Activated T-cell treated with anti-CD3 and anti-CD28 coated beads for 1 hour (primary cell): ENCODE measurements at places on chromosomes 1 and 21.

DNA sequence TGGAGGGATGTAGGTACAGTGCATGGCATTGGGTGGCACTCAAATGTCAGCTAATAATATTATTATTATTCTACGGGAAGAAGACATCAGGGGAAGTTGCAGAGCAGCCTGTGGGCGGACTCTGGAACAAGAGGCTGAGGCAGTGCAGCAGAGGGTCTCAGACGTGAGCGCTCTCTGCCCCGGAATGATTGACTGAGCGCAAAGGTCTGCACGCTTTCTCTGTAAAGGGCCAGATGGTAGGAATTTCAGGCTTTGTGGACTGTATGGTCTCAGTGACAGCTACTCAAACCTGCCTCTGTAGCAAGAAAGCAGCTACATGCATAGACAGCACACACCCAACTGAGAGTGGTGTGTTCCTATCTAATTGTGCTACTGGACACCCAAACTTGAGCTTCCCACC, 29.6 kb upstream of the VPS13D start:
- no peak for DNase-seq

DNA sequence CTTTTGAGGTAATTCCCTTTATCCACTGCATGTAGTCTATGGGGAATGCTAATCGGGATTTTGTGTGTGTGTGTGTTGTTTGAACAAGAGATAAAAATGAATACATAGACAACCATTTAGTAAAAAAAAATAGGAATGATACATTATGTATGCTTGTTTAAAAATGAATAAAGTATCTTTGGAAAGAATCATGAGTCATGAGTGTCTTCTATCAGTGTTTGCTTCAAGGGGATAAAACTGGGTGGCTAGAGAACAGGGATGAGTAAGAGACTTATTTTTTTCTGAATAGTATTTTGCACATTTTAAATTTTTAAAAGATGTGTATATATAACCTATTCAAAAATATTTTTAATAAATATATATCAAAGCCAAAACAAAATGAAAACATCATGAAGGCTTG, 839.4 kb upstream of the ADGRL4 start:
- no peak for DNase-seq

GRCh38 chr1:183215076-183215720, 29.1 kb downstream of the LAMC2 start:
- no peak for DNase-seq

DNA sequence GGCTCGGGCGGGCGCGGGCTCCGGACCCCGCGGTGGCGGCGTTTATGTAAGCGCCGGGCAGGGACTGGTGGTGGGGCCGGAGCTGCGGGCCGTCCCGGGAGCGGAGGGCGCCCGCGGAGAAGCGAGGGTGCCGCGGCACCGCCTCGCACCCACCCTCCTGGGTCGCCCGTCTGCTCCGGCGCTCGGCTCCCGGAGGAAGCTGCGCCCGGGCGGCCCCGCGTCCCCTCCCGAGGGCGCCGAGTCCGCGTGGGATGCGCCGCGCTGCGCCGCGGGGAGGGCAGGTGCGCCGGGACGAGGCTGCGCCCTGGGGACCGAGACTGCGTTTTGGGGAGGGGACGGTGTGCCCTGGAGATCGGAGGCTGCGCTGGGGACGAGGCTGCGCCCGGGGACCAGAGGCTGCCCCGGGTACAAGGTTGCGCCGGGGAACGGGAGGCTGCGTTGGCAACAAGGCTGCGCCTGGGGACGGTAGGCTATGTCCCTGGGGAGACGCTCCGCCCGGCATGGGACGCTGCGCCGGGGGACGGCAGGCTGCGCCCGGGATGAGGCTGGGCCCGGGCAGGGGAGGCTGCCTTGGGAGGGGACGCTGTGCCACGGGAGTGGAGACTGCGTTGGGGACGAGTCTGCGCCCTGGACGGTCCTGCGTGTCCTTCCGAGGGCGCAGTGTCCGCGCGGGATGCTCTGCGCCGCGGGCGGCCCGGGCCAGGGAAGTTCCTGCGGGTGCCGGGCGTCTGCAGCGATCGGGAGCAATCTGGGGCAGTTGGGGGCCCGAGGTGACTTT, 627 bp downstream of the ADARB1 start:
- DNase-seq: peak; percentile 9

GRCh38 chr1:157948312-157949073, 45.0 kb upstream of the KIRREL1 start:
- no peak for DNase-seq
